ENCODE measurements at places on chromosomes 3 and 15.
A peak's percentile ranks its signal among the peaks of the same experiment; 100 is the strongest.

- no peak for DNase-seq
These were observed 91.8 kb downstream of the LMLN start for GRCh38 chr3:198051836-198052235.

DNA sequence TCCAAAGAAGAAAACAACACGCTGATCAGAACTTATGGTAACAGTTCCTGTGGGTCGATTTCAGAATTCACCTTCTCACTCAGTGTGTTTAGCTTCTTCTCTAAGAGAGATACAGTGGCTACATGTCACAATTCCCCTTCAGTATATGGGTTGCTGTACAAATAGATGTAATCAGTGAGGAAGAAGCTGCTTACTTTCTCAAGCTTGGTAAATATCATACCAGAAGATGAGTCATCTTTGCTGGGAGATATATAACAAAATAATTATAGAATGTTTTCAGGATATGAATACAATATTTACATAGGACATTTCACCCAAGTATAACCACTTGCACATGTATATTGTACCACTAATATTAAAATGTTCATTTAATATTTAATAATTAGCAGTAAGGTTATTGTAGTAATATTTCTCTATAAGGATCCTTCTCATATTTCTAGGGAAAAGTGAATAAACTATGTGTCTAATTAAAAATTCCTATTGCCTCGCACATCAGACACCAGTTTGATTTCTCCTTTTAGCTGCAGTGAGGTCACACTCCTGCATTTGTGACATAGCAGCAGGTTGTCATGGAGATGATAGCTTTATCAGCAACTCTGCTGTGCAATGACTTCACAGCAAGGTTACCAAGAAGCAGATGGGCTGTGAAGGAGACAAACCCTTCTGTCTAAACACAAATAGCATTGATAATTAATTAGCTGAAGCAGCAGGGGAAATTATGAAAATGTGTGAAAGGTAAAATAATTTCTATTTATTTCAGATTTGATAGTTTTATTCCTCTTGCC, 211.4 kb downstream of the TUSC7 start:
- DNase-seq: no peak

GRCh38 chr3:126083138-126083445, 832 bp downstream of the SLC41A3 start:
- no peak for DNase-seq

DNA sequence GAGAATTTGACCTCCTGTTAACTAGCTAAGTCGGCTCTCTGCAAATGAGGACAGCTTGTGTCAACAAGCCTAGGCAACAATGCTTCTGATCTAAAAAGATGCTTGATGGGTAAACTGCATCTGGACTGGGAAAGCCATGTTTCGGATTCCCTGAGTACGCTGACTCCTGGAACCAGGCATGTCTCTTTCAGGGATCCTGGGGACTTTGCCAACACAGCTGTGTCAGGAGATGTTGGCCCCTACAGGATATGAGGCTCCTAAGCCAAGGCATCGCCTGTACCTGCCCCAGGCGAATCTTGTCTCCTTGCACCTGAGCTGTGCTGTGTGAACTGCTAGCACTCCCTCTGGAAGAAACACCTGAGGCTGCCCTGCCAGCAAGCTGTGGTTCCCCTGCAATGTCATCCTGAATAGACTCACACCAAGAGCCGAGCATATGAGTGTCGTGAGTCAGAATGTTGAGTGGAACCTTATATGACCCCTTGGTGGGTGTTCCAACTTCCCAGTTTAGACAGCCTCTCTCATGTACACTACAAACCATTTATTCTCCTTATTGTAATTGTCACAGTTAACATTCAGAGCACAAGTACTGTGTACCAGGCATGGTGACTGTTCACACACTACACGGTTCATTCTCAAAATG, 17.0 kb downstream of the EOGT start:
- DNase-seq: no peak

GRCh38 chr15:55530861-55531313, 22.9 kb upstream of the DNAAF4 start:
- DNase-seq: no peak

DNA sequence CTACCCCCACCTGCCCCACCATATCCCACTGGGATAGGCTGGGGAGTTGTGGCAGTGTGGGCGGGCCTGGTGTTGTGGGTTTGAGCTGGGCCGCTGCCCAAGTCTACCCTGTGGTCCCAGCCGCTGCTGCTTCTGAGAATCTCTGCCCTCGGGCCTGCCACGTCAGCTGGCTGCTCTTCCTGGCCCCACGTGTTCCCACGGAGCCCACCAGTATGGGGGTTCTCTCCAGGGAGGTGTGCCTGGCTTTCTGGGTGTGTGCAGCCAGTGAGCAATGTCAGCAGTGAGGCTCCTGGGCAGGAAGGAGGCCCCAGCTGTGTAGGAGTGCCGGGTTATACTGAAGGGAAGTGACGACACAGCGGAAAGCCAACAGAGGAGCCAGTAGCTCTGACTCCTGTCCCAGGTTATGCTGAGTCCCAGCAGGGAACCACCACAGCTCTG, 10.5 kb downstream of the GNAI2 start:
- peak; percentile 60 for DNase-seq

DNA sequence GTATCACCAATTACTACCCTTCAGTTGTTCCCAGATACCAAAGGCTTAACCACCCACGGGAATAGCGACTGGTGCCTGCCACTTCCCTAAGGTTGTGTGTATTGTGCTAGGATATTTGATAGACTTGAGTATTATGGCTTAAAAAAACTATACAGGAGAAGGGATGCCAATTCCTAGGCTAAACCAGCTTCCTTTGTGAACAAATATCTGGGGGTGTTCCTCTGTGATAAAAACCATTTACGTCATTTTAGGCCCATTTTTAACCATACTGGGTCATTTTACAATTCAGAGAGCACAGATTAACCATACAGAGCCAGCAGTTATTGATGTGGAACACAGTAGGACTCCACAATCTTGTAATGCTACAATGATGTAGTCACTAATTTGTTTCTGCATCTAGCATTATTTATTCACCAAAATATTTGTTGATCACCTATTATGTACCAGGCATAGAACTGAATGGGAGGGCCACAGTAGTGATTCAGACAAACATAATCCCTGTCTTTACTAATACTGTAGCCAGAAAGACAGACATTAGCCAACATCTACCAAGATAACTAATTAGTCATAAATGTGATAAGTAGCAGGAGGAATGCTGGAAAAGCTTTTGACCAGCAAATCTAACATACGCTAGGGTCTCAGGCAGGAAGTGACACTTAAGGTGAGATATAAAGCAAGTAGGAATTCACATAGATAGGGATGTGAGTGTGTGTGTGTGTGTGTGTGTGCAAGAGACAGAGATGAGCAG, 184.8 kb downstream of the MECOM start:
- no peak for DNase-seq

- DNase-seq: no peak
These were observed 128.8 kb downstream of the SMAD6 start for GRCh38 chr15:66830823-66831222.

- DNase-seq: peak; percentile 39
These were observed 216.4 kb downstream of the MEIS2 start for GRCh38 chr15:36883713-36884517.

DNA sequence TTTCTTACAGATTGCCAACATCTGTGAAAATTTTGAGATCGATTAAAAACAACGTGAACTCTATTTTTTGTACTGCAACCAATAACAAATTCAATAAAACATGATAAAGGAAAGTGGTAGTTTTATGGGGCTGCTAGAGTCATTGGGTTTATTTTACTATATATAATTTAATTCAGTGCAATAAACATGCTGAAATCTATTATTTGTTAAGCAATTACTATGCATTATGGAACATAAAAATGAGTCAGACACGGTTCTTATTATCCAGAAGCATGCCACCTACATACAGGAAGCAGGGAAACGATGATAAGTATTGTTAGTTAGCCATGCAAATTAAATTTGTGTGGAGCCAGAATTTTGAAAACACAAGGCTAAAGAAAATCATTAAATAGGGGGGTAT, 27.2 kb downstream of the NPHP3 start:
- DNase-seq: no peak

DNA sequence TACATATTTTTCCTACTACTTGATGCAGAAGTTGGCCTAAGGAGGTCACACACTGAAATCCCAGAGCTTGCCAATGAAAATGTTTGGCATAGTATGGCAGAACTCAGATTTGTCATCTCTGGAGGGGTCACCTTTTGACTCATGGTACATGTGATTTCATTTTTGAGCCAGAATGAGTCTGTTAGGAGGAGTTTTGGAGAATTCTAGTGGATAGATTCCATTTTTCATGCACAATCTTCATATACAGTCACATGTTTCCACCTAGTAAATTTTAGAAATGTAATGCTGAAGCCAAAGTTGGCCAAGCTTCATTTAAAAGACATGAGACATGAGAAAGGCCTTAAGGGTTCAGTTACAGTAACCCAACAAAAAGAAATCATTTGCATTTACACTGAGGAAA, 97.8 kb upstream of the IGSF10 start:
- DNase-seq: no peak

DNA sequence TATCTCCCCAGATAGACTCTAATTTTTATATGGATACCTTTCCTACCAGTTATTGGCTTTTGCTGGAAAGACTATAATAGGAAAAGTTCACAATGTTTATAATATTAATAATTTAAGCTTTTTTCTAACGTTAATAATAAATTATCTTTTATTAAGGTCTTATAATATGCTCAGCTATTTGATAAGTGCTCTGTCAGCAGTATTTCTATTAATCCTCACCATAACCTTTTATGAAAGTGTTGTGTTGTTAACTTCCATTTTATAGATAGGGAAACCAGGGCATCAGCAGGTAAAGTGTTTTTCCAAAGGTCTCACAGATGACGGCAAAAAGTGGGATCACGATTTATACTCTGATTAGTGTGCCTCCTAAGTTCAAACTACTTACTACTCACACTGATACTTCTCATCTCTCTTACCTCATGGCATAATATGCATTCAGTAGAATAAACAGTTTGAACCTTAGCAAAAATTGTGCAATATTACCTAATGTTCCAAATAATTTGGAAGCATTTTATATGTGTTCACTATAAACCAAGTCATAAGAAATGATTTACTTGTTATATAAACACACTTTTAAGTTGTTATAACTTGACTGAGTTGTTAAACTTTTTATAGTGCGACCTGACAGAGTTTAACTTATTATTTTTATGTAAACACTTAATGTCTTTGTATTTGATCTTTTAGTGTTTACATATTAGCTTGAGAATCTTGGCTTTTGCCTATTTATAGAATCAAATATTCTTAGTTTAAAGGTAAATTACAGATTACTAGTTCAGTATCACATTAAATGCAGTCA, 274.9 kb upstream of the DCBLD2 start:
- DNase-seq: no peak

GRCh38 chr15:63436341-63436740, 54.7 kb upstream of the CA12 start:
- no peak for DNase-seq

GRCh38 chr15:26867200-26868007, 542 bp downstream of the GABRA5 start:
- no peak for DNase-seq

- no peak for DNase-seq
These were observed 35.8 kb upstream of the LRRFIP2 start for GRCh38 chr3:37210230-37210629.

DNA sequence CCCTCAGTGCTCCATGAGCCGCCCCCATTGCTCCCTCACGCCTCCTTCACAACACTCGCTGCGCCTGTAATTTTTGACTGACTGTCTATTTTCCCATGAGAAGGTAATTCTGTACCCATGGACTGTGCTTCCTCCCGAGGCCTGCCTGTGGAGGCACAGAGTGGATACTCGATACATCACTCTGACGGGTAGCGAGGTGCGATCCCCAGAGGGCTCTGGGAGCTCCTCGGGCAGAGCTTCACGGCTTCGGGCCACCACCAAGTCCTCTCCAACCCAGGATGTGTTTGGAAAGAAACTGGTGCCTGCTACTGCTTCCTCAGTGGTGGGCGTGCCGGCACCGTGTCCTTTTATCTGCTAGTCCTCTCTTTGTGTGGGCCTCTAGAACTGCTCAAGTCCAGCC, 108.6 kb upstream of the DLG1 start:
- DNase-seq: no peak

- no peak for DNase-seq
These were observed 43.0 kb downstream of the RASA2 start for GRCh38 chr3:141529717-141530414.

DNA sequence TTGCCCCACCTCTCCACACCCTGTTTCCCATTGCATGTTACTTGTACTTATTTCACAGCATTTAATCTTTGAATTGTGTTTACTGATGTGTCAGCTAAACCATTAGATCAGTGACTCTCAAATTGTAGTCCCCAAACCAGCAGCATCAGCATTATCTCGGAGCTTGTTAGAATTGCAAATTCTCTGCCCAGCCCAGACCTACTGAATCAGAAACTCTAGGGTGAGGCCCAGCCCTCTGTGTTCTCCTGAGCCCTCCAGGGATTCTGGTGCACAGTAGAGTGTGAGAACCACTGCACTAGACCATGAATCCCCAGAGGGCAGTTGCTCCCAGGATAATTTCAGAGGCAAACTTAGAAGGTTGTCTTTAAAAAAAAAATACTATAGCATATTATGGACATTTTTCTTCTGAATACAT, 13.0 kb downstream of the PLD1 start:
- no peak for DNase-seq

- no peak for DNase-seq
These were observed 68.2 kb downstream of the POLQ start for GRCh38 chr3:121477589-121477988.

DNA sequence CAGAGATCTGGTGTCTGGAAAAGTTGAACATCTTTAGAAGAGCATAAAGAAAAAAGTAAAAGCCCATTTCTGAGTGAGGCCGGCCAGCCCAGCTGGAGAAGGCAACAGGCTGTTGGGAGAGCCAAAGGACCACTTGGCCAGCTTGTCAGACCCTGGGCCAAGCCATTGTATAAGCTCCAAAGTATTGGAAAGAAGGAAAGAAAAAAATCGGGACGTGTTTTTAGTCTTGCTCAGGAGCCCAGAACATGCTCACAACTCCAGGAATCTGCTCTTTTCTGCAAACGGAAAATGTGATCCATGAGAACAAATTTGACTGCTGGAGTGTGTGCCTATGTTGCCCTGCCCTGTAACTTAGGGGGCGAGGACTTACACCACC, 10.4 kb upstream of the CLPX start:
- DNase-seq: no peak
